ENCODE measurements at places on chromosomes 11 and 22.
A peak's percentile ranks its signal among the peaks of the same experiment; 100 is the strongest.

GRCh38 chr11:208917-209260 is 1.4 kb downstream of the RIC8A start:
- DNase-seq = no peak

- DNase-seq = no peak
These were observed 957.6 kb upstream of the CCDC90B start for GRCh38 chr11:84243629-84244263.

DNA sequence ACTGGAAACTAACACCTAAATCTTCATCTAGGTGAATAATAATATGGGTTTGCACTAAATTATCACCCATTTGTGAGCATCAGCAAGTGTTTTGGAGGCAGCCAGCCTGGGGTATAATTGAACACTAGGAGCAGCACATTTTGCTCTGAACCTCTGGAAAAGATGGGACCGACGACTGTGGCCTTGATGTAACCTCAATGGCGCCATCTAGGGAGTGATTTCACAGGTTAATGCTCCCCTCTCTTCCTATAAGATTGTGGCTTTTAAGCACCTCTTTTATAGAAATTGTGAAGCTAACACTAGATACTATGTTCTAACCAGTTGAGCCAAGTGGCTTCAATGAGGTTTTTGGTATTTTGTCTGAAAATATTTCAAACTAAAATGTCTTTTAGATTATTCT is 203.7 kb downstream of the NELL1 start:
- peak; percentile 54 for DNase-seq

- DNase-seq = no peak
These were observed 15.2 kb downstream of the WT1 start for GRCh38 chr11:32420139-32420538.

GRCh38 chr11:107561688-107562087 is 3.8 kb downstream of the ALKBH8 start:
- no peak for DNase-seq

- DNase-seq = no peak
These were observed 404.3 kb downstream of the JRKL start for GRCh38 chr11:96794152-96794551.

DNA sequence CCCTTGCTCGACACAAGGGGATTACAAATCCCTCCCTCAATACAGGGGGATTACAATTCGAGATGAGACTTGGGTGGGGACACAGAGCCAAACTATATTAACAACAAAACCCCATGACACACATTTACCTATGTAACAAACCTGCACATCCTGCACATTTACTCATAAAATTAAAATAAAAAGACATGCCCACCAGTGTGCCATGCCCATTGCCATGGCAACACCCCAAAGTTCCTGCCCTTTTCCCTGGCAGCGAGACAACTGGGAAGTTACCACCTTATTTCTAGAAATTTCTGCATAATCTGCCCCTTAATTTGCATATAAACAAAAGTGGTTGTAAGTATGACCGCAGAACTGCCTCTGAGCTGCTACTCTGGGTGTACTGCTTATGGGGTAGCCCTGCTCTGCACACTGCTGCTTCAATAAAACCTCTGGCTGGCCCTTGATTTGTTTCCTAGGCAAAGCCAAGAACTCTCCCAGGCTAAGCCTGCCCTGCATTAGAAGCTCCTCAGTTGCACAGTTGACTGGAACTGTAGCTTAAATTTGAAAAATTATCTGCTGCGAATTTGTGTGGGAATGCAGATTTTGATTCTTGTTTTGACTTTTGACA is 8.6 kb upstream of the INCENP start:
- no peak for DNase-seq

- DNase-seq = no peak
These were observed 19.1 kb upstream of the LINC01488 start for GRCh38 chr11:69462106-69462951.

GRCh38 chr22:46537946-46538813 is 760 bp upstream of the CELSR1 start:
- DNase-seq = no peak

DNA sequence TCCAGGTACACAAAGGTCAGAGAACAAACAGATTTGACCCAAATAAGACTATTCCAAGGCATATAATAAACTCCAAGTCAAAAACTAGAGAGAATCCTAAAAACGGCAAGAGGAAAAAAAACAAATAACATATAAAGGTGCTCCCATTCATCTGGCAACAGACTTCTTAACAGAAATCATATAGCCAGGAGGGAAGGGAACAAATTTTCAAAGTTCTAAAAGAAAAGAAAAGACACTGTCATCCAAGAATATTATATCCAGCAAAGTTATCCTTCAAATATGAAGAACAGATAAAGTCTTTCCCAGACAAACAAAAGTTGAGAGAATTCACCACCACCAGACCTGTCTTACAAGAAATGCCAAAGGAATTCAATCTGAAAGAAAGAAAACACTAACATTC is 11.1 kb downstream of the EFCAB6 start:
- no peak for DNase-seq

DNA sequence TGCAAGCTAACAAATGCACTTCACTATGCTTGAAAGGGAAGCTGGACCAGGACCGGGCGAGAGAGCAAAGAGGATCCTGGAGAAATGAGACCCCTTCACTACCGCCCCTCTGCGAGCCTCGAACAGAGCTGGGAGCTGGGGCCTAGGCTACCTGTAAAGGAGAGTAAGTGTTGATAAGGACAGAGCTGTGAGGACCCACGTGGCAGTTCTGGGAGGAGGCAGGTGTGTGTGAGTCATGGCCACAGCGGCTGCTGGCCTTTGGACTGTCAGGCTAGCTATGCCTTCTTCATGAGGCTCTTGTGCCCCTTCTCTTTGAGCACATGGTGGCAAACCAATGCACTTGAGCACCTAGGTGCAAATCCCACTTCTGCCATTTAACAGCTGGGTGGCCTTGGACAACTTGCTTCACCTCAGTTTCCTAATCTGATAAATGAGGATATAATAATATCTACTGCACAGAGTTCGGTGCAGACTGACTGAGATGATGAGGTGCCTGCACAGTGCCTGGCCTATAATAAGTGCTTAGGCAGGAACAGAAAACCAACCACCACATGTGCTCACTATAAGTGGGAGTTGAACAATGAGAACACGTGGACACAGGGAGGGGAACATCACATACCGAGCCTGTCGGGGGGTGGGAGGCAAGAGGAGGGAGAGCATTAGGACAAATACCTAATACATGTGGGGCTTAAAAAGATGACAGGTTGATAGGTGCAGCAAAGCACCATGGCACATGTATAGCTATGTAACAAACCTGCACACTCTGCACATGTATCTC is 35.3 kb upstream of the KCNJ11 start:
- no peak for DNase-seq

DNA sequence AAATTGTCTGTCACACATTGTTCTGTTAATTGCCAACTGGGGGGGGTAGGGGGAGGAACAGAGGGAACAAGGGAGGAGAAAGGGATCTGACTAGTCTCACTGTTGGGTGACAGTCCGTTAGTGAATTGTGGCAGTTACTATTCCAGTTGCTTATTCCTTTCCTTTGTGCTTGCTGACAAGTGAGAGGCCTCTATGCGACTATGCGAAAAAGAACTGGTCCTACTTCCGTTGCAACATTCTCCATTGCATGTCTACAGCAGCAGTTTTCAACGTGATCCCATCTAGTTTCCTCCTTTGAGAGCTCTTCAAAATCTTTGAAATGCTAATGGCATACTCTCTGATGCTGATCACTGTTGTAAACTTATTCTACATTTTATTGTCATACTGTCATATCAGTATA is 672.2 kb downstream of the LRRC4C start:
- DNase-seq = no peak

- DNase-seq = no peak
These were observed 6.7 kb downstream of the HSD17B12 start for GRCh38 chr11:43687120-43687791.

GRCh38 chr22:19432133-19432851 is at the start of gene MRPL40:
Gene MRPL40, plus strand, starts transcription at chr22:19432545. Its CDS starts 10 bp downstream, at chr22:19432555.
- peak; percentile 85 for DNase-seq

GRCh38 chr11:73423506-73423905 is 47.3 kb downstream of the RELT start:
- DNase-seq = no peak

All from AML-193 (cell line).